ENCODE measurements at places on chromosomes 13 and 19. TPM values are rescaled to one million over a fixed set of nuclear protein-coding genes. Genes with fewer than 3 reads are reported as not detected.

DNA sequence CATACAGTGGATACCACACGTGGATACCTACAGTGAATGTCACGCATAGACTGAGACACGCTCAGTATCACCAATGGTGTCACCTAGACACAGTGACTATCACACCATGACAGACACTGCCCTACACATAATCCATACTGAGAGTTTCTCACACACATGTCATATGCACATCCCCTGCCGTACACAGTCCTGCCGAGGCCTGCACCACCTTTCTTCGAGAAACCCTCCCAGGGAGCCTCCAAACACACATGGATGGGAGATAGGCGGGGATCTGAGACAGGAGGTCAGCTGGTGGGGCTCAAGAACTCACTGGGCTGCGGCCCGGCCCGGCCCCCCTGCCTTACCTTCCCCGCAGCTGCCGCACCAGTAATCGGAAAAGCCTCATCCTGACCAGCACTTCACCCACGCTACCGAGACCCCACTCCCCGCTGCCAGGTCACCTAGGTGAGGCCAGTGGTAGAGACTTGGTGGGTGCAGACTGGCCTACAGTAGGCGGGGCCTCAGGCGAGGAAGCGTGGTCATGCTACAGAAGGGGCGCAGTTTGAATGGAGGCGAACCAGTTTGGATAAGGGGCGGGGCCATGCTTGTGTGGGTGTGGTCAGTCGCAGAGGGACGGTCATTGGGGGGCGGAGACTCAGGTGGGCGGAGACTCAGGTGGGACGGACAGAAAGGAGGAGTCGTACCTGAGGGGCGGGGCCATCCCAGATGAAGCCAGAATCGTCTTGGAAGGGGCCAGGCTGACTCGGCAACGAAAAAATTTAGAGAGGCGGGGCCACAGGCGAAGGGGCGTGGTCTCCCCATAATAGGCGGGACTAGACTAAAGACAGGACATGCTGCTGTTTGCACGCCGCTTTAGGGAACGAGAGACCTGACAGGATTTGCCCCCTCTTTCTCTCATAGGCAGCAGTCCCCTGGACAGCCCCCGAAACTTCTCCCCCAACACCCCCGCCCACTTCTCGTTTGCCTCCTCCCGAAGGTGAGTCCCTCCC lies 2.1 kb downstream of the MAST1 start:
- no peak for DNase-seq

The POSTN gene
- 248 TPM for polyA plus RNA-seq

- no peak for DNase-seq
Measured at GRCh38 chr19:53466726-53467484, 628 bp upstream of the ZNF813 start.

DNA sequence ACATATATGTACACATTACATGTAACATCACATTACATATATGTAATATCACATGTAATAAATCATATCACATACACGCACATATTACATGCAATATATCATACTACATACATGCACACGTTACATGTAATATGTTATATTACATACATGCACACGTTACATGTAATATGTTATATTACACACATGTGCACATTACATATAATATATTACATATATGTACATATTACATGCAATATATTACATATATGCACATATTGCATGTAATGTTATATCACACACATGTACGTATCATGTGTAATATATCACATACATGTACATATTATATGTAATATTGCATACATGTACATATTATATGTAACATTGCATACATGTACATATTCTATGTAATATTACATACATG lies 77.6 kb downstream of the GADD45B start:
- no peak for DNase-seq

DNA sequence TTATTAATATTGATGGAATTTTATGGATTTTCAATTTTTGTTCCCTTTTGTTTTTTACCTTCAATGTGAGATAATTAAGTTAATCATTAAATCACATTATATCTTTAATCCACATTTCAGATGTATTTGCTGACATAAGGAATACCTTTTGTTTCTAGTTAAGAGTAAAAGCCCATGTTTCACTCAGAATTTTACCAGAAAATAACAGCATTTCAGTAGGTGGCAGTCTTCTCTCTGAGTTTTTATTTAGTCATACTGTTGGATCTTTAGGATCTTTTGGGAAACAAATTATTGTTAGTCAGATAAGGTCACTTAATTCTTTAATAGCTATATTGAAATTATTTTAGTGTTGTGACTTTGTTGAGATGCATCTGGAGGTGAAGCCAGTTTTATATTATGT lies 67.9 kb downstream of the NDFIP2 start:
- no peak for DNase-seq

- no peak for DNase-seq
Measured at GRCh38 chr19:50000841-50001557, 24.2 kb downstream of the VRK3 start.

The ZFP14 gene
- polyA plus RNA-seq, result 13.3 TPM

The OR2Z1 gene
- not detected for polyA plus RNA-seq

The GJA3 gene
- 13.9 TPM for polyA plus RNA-seq

GRCh38 chr13:59354665-59355369 lies 808.9 kb downstream of the DIAPH3 start:
- no peak for DNase-seq
